ENCODE measurements at places on chromosomes 7 and 10.

DNA sequence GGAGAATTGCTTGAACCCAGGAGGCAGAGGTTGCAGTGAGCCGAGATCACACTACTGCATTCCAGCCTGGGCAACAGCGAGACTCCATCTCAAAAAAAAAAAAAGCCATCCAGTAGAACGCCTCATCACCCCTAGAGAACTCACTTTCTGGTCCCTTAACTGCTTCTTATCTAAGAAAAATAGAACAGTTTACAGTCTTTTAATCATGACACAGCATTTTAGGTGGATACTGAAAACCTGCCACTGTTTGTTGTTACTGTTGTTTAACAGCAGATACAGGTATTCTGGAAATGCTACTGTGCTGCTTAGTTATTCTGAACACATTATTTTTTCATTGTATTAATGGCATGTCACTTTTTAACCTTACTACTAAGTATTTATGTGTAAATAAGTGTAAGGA is 624.3 kb upstream of the GHITM start:
- DNase-seq, result no peak

- no peak for DNase-seq
Measured at GRCh38 chr10:30051220-30051619, 8.2 kb downstream of the JCAD start.

DNA sequence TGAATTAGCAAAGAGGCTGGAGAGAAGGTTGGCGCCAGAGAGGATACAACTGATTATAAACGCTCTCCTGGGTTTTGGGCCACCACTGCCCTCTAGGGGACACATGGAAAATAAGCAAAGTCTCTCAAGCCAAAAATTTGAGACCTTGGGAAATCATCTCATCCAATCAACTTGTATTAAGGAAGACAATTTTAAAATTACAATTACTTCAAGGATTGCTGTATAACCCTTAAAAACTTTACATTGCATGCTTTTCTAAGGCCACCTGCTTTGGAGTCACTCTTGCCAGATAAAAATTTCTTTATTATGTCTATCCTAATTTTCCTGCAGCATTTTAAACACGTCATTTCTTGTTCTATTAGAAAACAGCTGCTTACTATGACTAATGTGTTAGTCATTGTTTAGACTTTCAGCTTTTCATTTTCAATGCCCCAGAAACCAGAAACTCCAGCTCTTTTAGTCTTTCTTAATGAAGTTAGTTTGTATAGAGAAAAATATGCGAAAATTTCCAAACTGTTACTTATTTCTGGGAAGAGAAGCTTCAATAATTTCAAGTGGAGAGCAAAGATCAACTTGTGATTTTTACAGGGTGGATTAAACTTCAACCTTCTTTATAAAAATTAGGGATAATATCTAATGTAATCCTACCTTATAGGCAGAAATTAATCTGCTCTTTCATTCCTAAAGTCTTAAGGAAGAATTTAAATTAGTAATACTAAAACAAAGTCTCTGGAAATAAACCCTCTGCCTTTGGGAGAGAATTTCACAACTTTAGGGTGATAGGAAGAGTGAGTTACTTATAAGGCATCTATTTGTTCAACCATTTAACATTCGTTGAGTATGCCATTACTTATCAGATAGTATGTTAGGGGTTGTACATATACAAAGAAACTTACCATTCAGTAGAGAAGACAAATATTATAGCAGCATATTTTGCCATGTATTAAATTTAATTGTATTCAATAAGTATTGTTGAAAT is 20.6 kb upstream of the RHOBTB1 start:
- DNase-seq, result no peak

DNA sequence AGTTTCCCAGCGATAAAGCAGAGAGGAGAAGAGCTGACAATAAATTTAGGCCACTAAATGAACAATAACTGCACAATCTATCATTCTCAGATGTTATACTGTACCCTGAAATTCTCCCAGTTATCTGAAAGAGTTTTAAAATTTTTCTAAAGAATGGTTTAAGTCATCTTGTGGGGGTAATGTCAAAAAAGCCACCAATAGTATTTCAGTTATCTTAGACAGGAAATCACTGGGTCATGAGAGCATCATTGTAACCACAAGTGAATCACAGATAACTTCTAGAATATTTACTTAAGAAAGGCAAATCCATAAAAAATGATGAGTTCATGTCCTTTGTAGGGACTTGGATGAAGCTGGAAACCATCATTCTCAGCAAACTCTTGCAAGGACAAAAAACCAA is 147.1 kb downstream of the DNAJB9 start:
- no peak for DNase-seq

GRCh38 chr10:88728107-88728763 is 22.2 kb downstream of the LIPK start:
- no peak for DNase-seq

DNA sequence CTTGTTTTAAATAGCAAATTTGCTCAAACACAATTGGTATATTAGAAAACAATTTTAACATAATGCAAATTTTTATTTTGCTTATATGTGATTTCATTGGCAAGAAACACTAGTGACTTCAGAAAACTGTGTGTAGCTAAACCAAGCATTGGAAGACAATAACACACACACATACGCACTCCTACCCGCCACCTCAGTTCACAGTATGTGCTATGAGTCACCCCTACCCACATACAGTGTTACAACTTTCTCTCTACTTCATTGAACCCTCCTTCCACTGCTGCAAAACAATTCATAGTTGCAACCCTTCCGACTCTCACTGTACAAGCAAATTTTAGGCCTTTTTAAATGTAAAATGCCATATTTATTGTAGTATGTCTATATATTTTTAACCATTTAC is 119.9 kb upstream of the THSD7A start:
- DNase-seq, result no peak

DNA sequence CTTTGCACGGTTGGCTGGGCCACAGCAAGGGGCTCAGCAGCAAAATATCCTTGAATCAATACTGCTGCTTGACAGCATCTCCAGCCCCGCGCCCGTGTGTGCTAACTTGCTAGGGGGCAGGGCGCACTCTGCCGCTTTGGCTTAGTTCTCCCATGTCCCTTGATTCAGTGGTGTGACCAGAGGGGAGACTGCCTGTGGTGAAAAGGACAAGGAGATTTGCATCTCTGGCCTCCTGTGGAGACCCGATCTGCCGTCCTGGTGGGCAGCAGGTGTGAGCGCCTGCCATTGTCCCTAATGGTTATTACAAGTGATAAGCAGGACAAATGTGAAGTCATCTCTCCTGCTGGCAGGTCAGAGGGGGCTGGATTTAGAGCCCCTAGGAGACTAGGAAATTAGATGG is 500.2 kb upstream of the GALNT17 start:
- DNase-seq, result no peak

GRCh38 chr7:52151559-52151958 is 835.0 kb upstream of the COBL start:
- DNase-seq, result no peak

DNA sequence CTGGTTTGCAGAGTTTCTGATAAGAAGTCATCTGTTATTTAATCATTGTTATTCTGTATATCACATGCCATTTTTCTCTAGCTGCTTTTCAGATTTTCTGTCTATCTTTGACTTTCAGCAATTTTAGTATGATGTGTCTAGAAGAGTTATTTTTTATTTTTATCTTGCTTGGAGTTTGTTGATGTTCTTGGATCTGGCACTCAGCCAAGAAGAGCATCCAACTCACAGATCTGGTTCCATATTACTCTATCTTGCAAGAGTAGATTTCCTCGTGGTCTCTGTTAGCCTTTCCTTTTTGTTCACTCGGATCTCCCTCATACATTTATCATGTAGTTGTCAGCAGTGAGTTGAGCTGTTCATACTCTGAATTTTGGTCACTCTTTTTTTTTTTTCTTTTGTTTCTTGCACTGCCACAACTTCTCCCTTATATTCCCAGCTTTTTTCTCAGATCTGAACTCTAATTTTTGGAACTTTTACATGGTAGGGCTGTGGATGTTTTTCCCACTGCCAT is 54.8 kb upstream of the CALCR start:
- DNase-seq, result no peak

DNA sequence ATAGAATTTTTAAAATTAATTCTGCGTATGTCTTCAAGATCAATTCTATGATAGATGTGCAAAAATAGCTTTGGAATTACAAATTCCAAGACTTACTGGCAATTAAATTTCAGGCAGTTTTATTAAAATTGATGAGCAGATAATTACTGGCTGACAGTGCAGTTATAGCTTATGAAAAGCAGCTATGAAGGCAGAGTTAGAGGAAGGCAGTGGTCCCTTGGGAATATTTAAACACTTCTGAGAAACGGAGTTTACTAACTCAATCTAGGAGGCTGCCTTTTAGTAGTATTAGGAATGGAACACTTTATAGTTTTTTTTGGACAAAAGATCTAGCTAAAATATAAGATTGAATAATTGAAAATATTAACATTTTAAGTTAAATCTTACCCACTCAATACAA is 70.8 kb downstream of the CFTR start:
- DNase-seq, result no peak

GRCh38 chr10:36253731-36254130 is 611.6 kb upstream of the FZD8 start:
- no peak for DNase-seq

DNA sequence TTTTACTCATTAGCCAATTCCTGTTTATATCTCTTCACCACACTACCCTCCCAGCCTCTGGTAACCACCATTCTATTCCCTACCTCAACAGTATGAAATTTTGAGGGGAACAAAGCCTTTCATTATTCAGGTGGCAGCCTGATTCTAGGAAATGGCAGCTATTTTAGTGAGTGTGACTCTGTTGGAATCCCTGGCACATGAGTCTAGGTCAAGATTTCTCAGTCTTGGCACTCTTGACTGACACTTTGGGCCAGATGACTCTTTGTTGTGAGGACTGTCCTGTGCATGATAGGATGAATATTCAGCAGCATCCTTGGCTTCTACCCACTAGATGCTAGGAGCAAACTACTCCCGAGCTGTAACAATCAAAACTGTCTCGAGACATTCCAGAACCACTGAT is 322.8 kb upstream of the PHYHIPL start:
- DNase-seq, result no peak

DNA sequence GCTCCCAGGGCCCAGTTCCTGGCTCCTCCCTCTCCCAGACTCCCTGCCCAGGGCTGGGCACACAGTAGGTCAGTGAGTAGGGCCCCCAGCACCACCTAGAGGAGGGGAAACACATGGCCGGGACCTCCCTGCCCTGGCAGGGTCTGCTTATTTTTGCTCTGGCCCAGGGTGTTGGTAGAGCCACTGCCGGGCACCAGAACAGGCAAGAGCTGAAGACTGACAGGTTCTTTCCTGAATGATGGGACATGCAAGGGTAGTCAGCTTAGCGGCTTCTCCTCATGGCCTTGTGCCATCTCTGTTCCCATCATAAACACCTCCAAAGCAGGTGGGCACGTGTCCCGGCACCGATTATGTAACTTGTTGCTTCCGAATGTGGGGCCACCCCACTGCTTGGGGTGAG is 86.5 kb downstream of the NEURL1 start:
- no peak for DNase-seq

GRCh38 chr7:64183126-64183742 is 23.8 kb upstream of the ZNF735 start:
- peak; percentile 32 for DNase-seq

- DNase-seq, result no peak
Measured at GRCh38 chr10:54066646-54067045, 734.4 kb downstream of the PCDH15 start.

DNA sequence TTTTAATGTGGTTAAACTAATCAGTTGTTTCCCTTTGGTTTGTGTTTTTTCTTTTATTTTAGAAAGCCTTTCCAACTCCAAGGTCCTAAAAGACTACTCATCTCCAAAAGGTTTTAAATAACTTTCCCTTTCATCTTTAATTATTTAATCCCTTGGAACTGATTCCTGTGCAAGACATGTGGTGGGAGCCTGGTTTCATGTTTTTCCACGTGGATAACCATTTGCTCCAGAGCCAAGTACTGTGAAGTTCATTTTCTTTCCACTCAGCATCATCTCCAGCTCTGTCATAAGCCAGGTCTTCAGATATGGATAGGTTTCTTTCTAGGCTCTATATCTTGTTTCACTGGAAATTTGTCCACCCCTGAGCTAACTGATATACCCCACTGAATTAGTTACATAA is 16.7 kb downstream of the PPP1R3C start:
- DNase-seq, result no peak

DNA sequence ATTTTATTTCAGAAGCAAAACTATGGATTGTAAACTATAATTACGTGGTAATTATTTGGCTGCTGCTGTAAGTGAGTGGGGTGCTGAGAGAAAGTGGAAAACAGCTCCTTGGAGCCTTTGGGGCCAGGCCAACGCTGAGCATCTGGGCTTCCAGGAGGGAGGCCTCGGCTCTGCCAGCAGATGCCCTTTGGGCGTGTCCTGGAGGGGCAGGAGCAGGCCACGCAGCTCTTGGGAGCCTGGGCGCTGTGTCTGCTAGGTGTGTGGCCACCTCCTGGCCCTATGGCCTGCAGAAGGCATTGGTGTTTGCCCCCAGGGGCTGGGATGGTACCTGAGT is 423.3 kb downstream of the GLRX3 start:
- DNase-seq, result no peak

DNA sequence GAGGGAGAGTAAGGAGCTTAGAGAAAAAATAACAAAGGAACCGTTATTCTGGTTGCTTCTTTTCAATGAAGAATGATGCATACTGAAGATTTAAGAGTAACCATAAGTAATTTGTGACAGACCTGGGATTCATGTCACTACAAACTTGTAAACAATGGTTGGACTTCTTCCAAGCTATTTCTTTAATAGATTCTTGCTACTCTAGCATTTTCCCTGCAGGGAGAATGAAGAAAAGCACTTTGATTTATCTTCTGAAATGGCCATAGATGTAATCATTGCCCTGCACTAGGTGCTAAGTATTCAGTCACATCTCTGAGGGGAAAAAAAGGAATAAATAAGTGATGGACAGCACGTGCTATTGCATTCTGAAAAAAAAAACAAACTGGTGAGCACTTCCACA is 606.6 kb upstream of the LRRN3 start:
- DNase-seq, result no peak

- DNase-seq, result no peak
Measured at GRCh38 chr7:28658381-28658780, 246.1 kb downstream of the CREB5 start.

Measured in stimulated activated CD8-positive, alpha-beta memory T cell treated with anti-CD3 and anti-CD28 coated beads, Interleukin-15, amount 100 ng/mL, for 24 hours (primary cell).